ENCODE measurements at places on chromosomes 11 and 22.
A peak's percentile ranks its signal among the peaks of the same experiment; 100 is the strongest.

- DNase-seq: no peak
These were observed 5.4 kb downstream of the FADS2 start for GRCh38 chr11:61833471-61833870.

- DNase-seq: no peak
These were observed 22.2 kb downstream of the MRGPRG start for GRCh38 chr11:3196161-3197043.

DNA sequence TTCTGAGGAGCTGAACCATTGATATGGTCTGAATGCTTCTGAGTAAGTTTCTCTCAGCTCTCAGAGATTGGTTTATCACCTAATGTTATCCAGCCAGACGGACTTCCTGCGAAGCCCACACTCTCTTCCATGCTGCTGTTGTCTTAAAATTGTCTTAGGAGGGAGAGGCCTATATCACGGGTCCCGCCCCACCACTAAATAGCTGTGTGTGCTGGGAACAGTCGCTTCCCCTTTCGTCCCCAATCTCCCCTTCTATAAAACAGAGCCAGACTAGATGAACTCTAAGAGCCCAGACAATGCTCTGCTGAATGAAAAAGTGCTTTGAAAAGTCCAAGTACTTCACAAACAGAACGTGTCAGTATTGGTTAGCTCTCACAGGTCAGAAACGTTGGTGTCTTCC, 81.4 kb upstream of the AKIP1 start:
- no peak for DNase-seq

DNA sequence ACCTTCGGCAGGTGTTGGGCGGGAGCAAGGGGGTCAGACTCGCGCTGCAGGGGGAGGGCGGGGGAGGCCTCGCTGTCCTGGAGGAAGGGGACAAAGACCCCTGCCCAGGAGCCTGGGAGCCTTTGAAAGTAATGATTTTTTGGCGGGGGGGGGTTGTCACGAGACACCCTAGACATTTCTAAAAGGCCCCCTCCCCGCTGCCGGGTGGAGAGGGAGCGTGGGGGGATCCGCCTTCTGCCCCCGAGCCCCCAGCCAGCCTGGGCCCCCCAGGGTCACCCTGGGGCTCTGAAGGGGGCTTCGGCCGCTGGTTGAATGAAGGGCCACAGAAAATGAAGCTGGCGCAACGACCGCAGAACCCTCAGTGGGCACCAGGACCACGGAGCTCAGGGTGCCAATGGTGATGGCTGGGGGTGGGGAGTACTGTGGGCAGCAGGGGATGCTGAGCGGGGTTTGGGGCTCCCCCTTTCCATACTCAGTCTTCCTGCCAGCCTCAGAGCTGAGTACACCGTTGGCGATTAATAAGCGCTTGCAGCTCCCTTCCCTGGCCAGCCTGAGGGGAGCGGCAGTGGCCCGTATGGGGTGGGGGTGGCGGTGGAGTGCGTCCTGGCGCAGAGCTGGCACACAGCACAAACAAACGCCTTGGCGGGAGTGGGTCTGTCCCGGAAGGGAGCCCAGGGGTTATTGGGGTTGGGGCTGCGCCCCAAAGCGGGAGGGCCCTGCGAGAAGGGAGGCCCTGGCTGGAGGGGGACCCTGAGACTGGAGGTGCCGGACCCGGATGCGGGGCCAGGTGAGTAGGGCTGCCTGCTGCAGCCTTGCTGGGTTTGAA, 1.2 kb upstream of the DUSP8 start:
- DNase-seq: no peak

GRCh38 chr11:122345586-122345985, 229.6 kb upstream of the BLID start:
- no peak for DNase-seq

GRCh38 chr11:104003491-104003890, 32.9 kb upstream of the DDI1 start:
- DNase-seq: no peak

- DNase-seq: peak; percentile 71
These were observed 24.6 kb downstream of the MOV10L1 start for GRCh38 chr22:50114221-50115021.

- no peak for DNase-seq
These were observed 29.8 kb upstream of the BLID start for GRCh38 chr11:122145715-122146274.

DNA sequence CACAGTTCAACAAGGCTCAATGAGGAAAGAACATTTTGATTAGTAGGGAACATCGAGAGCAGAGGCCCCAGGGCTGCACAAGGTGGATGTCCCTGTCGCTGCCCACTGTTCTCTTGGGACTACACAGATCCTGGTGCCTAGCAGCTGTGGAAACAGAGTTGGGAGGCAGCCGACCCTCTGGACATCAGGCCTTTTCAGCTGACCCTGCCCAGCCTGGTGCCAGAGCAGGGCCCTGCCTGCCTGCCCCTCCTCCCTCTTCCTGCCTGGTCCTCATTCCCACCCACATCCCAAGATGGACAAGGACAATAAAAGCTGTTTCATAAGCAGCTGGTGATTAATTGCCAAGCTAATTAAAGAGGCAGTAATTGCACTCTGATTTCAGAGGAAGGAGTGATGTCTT, 60.7 kb downstream of the NFAM1 start:
- no peak for DNase-seq

- DNase-seq: no peak
These were observed 28.2 kb downstream of the SIK3 start for GRCh38 chr11:117070016-117070415.

DNA sequence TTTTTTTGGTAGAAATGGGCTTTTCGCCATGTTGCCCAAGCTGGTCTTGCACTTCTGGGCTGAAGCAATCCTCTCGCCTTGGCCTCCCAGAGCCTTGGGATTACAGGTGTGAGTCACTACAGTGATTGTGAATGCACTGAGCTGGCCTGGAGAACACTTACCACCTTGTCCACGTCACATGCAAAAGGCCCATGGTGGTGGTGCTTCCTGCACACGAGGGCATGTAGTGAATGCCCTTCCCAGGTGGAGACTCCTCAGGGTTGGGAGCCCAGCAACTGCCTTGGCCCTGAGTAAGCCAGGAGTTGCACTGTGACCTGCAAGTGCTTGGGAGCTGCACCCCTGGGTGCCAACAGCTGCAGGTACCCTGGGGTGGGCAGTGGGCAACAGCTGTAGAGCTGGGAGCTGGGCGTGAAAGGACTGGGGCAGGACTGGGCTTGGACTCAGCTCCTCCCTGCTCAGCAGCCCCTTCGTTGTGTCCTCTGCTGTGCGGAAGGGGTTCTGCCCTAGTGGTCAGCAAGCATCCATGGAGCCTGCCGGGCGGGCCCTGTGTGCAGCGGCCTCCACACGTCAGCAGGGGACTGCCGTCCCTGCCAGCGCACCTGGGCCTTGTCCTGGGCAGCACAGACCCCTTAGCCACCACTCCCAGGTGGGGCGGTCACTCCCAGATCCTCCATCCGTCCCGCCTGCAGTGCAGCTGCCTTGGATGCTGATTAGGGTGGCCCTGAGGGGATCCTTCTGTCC, 9.3 kb upstream of the ADORA2A start:
- no peak for DNase-seq

GRCh38 chr11:70757241-70757640, 358.9 kb downstream of the CTTN start:
- no peak for DNase-seq

GRCh38 chr22:17774206-17774925, at the start of gene BID:
TSS of gene BID (minus strand) at chr22:17774469. CDS start at chr22:17750116, 24,353 bp downstream.
- DNase-seq: no peak

DNA sequence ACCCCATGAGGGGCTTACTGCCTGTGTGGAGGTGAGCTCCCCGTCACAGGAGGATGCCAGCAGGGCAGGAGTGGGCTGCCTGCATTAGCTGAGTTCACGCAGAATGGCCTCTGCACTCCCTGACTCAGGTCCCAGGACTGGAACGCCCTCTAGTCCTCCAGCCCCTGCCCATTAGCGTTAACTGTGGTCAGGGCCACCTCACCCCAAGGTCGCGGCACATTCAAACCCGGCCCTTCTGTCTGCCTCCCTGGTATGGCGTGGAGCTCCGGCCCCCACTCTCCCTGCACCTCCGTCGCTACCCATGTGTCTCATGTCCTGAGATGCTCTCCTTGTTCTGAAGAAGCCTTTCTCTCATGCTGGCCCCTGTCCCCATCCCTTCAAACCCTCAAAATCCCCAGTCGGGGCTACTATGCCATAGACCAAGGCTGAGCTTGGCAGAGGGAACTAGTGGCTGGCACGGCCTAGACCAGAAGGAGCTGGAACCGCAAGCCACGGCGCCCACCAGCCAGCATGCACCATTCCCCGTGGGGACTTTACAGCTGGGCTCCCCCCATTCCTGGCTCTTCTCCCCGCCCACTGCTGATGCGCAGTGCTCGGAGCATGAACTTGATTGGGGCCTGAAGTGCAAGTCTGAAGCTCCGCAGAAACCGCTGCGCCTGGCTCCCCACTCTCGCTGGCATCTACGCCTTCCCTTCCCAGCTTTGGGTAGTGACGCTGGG, 79.5 kb upstream of the RTL6 start:
- no peak for DNase-seq

DNA sequence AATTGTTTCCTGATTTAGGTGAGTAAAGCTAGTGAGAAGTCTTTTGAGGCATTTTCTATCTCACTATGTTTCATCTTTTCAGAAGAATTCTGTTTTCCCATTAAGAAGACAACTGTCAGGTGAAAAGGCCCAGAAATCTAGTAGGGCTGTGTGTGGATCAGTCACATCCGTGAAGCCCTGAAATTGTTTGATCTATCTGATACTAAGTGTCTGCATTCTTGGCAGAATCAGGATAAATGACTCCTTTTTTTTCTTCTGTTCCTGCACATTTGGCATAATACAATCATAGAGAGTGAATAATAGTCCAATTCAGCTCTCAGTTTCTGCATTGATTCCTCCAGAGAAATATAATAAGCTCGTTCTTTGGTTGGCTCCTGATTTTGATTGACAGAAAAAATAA, 208.3 kb downstream of the NAV2 start:
- DNase-seq: no peak

DNA sequence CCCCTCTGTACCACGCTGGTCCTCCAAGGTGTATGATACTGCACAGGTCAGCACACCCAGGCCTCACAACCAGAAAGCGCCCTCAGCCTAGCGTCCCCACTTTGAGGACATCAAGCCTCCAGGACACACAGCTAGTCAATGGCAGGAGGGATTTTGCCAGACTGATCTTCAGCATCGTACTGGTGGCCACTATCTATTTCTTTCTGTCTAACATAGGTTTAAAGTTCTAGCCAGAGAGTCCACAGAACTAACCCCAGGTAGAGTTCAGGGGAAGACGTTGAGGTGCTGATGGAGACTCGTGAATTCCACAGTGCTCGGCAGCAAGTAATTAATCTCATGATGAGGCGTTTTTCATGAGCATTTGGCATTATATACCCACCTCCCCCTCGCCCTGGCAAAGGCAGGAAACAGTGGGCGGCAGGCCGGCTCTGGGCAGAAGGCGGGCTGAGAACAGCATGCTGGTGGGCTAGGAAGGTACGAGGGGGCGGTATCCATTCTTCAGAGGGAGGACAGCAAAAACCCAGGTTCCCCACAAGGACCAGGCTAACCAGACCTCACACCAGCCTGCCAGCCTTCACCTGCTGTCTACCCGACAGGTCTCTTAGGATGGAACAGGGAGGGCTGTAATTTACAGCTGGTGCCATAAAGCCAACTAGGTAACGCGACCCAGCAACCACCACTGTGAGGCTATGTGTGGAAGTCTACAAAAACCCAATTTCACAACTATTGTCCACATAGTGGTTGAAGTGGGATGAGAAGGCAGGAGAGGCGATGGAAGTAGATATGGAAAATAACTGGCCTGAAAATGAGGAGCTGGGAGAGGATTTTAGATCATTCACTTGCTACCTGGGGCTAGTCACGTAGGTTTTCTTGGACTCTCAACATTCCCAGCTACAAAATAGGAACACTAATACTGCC, 18.5 kb downstream of the MYH9 start:
- no peak for DNase-seq

GRCh38 chr11:134537296-134537695, 125.3 kb upstream of the B3GAT1 start:
- DNase-seq: no peak

- no peak for DNase-seq
These were observed 29.8 kb upstream of the DRD2 start for GRCh38 chr11:113505046-113505445.

DNA sequence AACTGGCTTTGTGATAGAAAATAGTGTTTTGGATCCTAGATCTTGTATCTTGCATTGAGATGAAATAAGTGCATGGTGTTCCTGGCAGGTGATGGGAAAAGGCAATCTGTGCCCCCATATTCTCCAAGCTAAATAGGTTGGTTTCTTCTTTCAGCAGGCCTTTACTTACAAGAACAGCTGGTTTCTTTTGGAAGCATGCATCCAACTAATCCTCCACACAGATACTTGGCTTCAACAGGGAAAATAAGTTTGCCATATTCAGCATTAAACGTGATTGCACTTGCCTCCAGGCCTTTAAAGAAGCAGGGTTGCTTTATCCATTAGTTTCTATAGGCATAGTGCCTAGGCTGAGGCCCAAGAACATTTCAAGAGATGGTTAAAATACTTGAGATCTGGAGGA, 59.9 kb downstream of the APIP start:
- DNase-seq: no peak

GRCh38 chr22:19903031-19903430, 38.5 kb upstream of the COMT start:
- DNase-seq: no peak

GRCh38 chr11:59833602-59834001, 11.7 kb downstream of the CBLIF start:
- DNase-seq: no peak

DNA sequence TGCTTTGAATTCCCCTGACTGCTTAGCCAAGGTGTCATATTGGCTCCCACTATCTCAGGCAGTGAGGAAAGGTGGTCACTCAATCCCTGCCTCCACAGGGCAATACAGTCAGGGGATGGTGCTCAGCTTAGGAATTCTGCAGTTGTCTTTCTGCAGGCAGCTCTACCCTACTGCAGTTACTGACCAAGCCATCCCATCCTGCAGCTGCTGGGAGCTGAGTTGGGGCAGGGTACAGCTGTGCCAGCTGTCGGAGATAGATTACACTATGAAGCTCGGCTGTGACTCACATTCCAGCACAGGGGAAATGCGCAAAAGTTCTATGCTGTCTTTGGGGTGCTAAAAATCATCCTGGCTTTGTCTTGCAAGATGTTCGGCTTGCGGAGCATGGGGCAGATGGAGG, 4.4 kb upstream of the DAGLA start:
- DNase-seq: no peak

DNA sequence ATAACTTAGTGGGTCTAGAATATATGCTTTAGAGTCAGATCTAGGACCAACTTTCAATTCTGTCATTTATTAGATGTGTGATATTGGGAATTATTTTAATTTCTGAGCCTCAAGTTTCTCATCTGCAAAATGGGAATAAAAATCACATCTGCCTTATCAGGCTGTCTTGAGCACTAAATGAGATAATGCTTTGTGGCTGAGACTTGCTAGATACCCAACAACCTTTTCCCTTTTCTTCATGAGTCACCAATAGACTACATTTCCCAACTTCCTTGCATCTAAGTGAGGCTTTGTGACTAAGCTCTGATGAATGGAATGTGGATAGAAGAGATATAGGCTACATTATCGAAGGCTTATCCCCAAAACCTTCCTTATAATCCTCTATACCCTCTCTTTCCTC, 220.7 kb upstream of the SESN3 start:
- no peak for DNase-seq
